Uterus (tissue), 4 donors: ENCODE measurements at places on chromosomes 13 and 19. TPM values are rescaled to one million over a fixed set of nuclear protein-coding genes. Genes with fewer than 3 reads are reported as not detected.

- no peak for DNase-seq
These were observed 310.2 kb downstream of the ZNF536 start for GRCh38 chr19:30682146-30682998.

DNA sequence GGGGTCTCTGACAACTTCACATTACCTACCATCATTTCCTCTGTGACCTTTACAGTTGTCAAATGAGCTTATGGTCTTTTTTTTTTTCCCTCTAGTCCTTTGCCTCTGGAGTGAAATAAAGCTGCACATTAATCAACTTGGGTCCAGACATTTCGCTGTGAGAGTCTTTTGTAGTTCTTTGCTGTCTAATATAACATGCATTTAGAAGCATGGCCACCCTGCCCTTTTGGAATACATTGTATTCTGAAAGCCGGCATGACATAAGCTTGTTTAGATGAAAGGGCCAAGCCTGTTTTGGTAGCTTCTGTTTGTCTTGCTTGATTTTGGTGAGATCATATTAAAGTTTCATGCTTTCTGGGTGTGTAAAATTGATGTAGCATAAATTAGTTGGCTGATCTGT lies 509.8 kb downstream of the DIAPH3 start:
- no peak for DNase-seq

- DNase-seq, result no peak
These were observed 50.8 kb downstream of the MBD3L2B start for GRCh38 chr19:6970443-6970842.

- DNase-seq, result no peak
These were observed 21.0 kb upstream of the HOMER3 start for GRCh38 chr19:18961767-18962620.

DNA sequence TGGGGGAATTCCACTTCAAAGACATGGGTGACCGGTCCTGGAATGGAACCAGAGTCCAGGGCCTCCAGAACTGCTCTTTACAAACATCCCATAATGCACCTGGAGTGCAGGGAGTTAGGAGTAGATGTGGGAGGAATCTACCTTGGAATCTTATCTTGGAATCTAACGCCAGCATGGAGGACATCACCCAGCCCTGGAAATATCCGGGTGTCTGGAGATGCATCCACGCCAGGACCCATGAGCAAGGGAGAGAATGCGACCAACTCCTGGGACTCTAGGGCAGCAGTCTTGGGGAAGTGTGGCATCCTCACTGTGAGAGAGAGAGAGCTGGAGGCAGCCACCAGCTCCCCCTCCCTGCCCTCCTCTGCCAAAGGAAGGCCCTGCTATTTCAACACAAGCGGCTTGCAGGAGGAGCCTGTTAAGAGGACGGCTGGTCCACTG lies 211.8 kb downstream of the UQCRFS1 start:
- DNase-seq, result peak; percentile 39

DNA sequence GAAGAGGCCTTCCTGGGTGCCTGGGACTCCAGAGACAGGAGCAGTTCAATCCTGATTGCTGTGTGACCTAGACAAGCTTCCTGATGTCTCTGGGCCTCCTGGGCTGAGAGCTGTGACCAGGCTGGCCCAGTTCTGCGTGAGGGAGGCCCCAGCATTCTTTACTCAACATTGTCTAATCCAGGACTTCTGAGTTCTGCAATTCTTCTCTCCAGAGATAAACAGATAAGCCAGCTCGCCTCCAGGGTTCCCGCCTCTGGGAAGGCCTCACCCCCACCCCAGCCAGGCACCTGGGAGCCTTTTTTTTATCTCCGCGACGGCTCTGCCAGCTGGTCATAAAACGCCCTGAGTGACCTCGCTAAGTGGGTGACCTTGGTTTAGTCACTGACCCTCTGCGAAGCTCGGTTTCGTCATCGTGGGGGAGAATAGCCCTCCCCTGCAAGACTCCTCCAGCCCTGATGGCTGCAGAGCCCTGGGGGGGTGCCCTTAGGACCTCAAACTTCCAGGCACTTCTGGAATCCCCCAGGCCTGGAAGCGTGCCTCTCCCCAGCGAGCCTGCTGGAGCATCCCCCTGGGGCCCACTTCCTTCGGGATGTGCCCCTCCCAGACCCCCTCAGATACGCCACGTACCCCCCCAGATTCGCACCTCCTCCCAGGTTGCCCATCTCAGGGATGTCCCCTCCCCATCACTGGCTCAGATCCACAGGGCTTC lies 1.9 kb downstream of the SULT2B1 start:
- DNase-seq, result peak; percentile 44

DNA sequence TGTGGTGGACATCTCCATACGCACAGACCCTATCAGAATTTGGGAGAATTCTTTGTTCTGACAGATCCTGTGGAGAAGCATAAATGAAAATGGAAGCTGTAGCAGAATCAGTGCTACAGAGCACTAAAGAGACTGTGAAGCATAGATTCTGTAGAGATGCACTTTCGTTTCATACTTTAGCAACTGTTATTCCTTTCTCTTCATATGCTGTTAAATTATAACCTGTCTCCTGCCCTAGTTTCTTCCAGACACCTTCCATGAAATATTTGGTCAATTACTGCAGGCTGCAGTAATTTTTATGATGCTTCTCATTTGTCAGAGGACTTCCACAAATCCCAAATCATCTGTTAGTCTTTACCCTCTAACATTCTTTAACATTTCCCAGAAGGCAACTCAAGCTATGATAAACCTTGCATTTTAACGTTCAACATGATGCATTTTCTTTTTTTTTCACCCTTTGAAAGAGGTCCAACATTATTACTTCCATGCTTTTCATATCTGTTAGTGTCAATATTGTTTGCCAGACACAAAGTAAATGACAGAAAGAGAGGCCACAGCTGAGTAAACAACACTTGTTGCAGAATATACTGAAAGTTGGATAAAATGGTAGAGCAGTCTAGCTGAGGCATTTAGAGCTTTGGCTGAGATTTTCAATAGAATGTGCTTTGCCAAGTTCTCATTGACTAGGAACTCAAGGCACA lies 412.7 kb downstream of the LMO7 start:
- DNase-seq, result no peak

DNA sequence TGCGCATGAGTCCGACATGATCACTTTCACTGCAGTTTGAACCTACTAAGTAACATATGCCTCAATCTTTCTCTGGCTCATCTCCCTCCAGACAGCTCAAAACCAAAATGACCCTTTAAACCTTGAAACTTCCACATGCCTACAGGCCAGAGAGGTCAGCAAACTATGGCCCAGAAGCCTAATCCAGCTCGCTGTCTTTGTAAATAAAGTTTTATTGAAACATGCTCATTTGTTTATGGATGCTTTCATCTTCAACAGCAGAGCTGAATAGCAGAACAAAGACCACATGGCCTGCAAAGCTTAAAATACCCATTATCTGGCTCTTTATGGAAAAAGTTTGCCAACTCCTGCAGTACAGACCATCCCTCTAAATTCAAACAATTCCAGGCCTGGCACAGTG lies 15.6 kb downstream of the FBXO46 start:
- DNase-seq, result no peak

DNA sequence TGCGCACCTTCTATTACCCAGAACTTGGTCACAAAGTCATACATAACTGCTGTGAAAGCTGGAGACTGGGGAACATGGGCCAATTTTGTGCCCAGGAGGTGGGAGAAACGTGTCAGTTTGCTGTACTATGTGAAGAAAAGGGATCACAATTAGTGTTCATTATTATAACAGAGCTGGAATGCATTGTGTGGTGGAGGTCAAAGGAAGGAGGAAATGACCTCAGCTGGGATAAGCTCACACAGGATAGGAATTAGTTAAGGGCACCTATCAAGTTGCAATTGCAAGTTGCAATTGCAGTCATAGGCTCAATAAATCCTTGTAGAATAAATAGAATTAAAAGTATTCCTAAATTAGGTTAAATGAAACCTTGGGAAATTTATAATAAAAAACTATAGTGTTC lies 103.9 kb upstream of the OBI1 start:
- DNase-seq, result no peak

GRCh38 chr13:80462567-80462966 lies 121.6 kb upstream of the SPRY2 start:
- no peak for DNase-seq

GRCh38 chr19:3494051-3494450 lies 6.4 kb downstream of the DOHH start:
- no peak for DNase-seq

DNA sequence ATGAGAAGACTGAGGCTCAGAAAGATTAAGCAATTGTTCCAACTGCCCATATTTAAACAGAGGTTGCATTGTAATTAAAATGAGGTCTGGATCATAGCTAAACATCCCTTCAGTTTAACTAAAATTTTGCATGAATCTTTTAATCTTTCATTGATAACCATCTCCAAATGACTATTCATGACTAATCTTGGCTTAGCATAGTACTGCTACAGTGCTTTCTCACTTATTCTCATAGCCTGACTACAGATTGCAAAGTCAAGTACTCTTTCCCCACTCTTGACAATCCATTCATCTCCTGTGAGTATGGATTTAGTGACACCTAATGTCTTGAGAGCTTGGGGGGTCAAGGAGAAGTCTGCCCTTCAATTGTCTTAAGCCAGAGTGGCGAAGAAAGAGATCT lies 258.4 kb downstream of the RFC3 start:
- no peak for DNase-seq

DNA sequence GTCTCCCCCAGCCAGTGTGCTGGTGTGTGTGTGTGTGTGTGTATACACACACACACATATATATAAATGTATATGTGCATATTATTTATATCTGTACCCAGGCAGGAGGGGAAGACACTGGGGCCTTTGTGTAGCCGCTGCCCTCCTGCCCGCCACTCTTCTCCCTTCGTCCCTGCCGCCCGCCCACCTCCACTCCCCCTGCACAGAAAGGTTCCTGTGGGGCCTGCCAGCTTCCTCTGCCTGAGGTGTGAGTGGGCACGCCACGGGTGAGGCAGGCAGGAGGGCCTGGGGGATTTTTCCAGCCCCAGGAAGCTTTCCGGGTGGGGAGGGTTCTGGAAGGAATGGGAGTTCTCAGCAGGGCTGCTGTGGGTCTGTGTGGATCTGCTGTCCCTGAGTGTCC lies 6.9 kb downstream of the IRF2BP1 start:
- no peak for DNase-seq

- DNase-seq, result no peak
These were observed 114.0 kb upstream of the KL start for GRCh38 chr13:32902029-32902780.

DNA sequence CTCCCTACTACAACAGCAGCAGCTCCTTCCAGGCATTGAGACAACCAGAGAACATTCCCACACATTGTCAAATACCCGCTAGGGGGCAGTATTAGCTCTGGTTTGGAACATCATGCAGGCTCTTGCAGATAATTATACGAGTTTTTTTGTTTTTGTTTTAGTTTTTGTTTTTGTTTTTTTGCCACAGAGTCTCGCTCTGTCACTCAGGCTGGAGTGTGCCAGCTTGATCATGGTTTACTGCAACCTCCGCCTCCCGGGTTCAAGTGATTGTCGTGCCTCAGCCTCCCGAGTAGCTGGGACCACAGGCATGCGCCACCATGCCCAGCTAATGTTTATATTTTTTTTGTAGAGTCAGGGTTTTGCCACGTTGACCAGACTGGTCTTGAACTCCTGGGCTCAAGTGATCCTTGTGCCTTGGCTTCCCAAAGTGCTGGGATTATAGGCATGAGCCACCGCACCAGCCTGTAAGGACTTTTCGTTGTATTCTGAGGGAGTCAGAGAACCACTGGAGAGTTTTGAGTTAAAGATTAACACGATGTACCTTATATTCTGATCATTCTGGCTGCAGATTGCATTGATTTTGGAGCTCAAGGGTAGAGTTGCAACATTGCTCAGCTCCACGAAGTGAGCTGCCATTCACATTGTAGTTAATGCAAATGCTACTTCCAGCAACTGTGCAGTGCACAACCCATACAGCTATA lies 41.7 kb upstream of the CEACAM20 start:
- no peak for DNase-seq

- no peak for DNase-seq
These were observed 271.4 kb downstream of the NALCN start for GRCh38 chr13:101144808-101145419.

GRCh38 chr19:42175952-42176648 lies 41.4 kb downstream of the DEDD2 start:
- no peak for DNase-seq

- no peak for DNase-seq
These were observed 50.6 kb downstream of the USPL1 start for GRCh38 chr13:30668312-30668711.

DNA sequence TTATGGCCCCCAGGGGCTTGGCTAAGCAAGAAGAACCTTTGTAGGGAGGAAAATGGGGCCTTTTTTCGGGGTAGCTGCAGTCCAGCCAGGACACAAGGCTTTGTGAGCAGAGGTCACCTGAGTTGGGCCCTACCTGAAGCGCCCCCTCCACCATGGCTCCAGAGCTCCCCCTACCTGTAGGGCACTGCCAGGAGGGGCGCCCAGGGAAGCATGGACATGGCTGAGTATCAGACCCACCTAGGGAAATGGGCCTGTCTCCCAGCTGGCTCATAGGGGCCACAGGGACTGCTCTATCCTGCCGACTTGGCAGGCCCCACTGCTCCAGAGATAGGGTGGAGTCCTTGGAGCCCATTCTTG lies 9.0 kb upstream of the CEBPA start:
- no peak for DNase-seq

GRCh38 chr19:49908480-49909420 lies 12.1 kb upstream of the IL4I1 start:
- no peak for DNase-seq

DNA sequence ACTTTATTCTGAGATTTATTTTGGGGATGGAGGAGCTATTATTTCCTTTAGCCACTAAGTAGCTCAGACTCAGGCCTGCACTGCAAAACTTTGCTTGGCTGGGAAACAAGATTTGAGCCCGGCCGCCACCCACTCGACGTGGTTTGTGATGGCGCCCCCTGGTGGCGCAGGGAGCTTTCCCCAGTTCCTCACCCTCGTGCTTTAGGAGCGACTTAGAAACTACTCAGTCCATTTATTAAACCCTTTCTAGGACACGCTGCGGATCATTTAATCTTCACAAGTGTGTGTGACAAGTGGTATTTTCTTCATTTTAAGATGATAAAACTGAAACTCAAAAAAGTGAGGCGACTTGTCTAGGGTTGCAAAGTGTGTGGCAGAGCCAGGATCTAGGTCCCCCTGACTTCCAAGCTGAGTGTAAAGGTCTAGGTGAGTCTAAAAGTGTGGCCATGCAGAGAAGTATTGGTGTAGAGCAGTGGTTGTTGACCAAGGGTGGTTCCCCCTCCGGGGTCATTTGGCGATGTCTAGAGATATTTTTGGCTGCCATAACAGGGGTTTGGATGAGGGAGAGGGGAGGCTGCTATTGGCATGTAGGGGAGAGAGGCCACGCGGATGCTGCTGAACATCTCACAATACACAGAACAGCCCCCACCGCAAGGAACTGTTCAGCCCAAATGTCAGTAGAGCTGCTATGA lies 2.2 kb downstream of the CXCL17 start:
- DNase-seq, result peak; percentile 44

GRCh38 chr13:71522941-71523526 lies 344.0 kb downstream of the DACH1 start:
- no peak for DNase-seq

Gene CAPS
- 2.0 TPM for total RNA-seq

Gene DCT
- total RNA-seq, result not detected

Gene TUBA3C
- total RNA-seq, result not detected

Gene ZNF544
- total RNA-seq, result 31.0 TPM

Gene LHB
- not detected for total RNA-seq

Gene BCAM
- total RNA-seq, result 3.8 TPM

Gene TMEM86B
- total RNA-seq, result 1.8 TPM

Gene SHKBP1
- 15.3 TPM for total RNA-seq

Gene MUC16
- total RNA-seq, result 1.4 TPM

Gene SPC24
- total RNA-seq, result 2.3 TPM

Gene PSPN
- total RNA-seq, result 1.8 TPM

Gene RFPL4A
- total RNA-seq, result not detected

Gene ETV2
- total RNA-seq, result 1.6 TPM
